H1 (cell line): ENCODE measurements at places on chromosomes 5 and 9. TPM values are rescaled to one million over a fixed set of nuclear protein-coding genes. Genes with fewer than 3 reads are reported as not detected.

- DNase-seq = no peak
- no peaks in the 10 kb centered on the region for H3K36me3 ChIP-seq
- H3K4me3 ChIP-seq = no peak overlapping the region
Measured at GRCh38 chr5:157888814-157889532, 30.0 kb upstream of the CLINT1 start.

ZNF483 gene
- 82.0 and 83.8 TPM in 2 replicates for total RNA-seq

RNF145 gene
- total RNA-seq = 70.9 and 72.5 TPM in 2 replicates

GRCh38 chr5:179120951-179121666, 60.9 kb downstream of the ZNF354C start:
- H3K4me3 ChIP-seq = no peak overlapping the region
- no peak for DNase-seq
- no peaks in the 10 kb centered on the region for H3K36me3 ChIP-seq
